Stimulated activated CD4-positive, alpha-beta T cell treated with anti-CD3 and anti-CD28 coated beads, TNF-alpha, amount 100 ng/mL, for 1 hour (primary cell): ENCODE measurements at places on chromosomes 2 and 18.

- peak; percentile 46 for DNase-seq
These were observed at the start of gene ADI1 for GRCh38 chr2:3519255-3520205. TSS of gene ADI1 (minus strand) at chr2:3519531. CDS start at chr2:3519487, 44 bp downstream.

DNA sequence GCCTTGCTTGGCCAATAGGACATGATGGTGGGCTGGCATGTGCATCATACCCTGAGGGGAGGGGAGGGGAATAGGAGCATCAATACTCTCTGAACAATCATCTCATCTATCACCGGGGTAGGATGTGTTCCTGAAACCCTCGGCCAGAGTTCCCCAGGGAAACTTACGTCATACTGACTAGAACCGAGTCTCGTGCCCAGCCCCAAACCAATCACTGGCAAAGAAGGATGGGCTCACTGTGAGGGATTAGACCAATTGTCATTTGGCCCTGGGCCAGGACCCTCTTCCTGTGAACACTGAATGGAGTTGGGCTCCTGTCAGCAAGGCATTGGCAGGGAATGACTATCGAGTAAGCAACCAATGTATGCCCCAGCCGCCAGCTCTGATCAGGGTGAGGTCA lies 261.5 kb downstream of the MYCN start:
- no peak for DNase-seq

GRCh38 chr2:128803222-128803621 lies 484.6 kb upstream of the HS6ST1 start:
- DNase-seq: no peak

GRCh38 chr2:215460682-215461382 lies 25.0 kb upstream of the FN1 start:
- no peak for DNase-seq

GRCh38 chr2:15112216-15112615 lies 448.9 kb downstream of the NBAS start:
- no peak for DNase-seq

GRCh38 chr18:42275138-42275535 lies 320.1 kb downstream of the PIK3C3 start:
- no peak for DNase-seq

DNA sequence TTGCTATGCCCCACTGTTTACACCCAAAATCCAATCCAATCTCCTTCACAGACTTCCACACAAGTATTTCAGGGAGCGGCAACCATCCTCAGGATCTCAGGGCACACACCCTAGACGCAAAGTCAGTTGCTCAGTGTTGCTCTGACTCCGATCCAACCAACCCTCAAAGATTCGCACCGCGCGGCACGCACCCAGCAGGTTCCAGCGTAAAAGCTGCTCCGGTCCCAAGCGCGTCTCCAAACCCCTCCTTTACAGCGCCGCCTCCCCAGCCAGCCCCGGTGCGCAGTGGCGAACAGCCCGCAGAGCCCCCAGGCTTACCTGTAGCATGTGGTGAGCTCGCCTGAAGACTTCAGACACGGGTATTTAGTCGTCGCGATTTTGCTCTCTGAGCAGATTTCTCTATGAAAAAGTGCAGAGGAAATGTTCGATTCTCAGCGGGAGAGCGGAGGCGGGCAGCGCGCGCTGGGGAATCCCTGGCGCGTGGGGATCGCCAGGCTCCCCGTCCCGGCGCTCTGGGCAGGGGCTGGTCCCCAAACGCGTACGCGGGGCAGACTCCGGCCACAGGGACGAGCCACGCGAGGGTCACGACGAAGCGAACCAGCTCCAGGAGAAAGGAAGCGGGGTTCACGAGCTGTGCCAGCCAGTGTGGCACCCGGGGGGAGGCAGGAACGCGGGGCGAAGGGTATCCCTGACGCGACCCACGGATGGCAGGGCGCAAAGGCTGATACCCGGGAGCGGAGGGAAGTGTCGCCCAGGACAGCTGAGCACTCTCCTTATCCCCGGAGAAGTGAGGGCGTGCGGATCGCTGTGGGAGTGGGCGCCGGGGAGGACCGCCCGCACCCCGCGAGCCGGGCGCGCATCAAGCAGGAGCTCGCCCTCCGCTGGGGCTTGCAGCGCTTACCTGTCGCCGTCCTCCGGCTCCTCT lies 650 bp downstream of the CCBE1 start:
- DNase-seq: no peak

DNA sequence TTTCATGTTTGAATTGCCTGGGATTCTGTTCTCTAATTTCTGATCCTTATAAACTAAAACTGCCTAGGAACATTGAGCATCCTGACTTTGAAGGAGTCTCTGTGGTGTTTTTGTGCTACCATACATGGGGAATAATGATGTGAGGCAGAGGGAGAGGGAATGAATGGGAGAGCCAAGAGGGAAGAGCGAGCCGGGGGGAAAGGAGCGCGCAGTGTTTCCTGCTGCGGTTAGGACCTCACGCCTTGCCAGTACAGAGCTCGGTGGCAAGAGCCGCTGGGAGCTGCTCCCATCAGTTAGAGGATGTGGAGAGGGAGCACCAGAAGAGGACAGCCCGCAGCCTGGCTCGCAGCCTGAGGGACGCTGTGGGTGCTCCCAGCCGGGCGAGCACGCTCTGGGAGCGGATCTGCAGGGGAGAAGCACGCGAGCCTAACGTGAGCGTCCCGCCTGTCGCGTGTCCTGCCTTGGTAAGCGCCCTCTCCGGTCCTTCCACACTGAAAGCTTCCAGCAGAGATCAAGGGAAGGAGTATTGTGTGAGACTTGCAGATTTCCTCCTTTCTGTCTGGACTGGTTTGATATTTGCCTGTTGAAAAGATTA lies 114.7 kb downstream of the FAM210A start:
- DNase-seq: no peak

DNA sequence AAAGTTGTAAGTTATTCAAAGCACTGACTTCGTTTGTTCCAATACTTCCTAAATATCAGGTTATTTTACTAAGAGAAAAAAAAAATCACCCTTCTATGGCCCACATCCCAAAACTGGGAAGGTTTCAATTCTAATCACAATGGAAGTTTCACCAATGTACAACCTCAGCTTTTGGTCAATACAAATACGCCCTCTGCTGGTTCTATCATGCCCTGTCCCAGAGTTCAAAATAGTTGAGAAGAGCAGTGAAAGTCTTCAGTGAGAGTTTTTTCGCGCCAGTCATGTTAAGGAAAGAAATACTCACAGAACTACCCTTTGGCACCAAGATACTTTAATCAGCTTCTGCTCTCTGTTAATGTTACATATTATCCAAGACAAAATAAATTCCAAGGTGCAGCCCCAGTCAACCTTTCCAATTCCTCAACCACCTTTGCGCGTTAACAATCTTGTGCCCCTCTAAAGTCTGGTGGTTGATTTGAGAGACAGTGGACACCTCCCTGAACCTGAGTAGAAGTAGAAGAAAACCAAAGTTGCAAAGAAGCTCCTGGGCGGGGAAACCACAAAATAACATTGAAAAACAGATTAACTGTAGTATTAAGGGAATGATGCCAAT lies 59.9 kb downstream of the SUMO1 start:
- DNase-seq: peak; percentile 3

- DNase-seq: no peak
These were observed 28.1 kb upstream of the PNPT1 start for GRCh38 chr2:55721596-55722215.

DNA sequence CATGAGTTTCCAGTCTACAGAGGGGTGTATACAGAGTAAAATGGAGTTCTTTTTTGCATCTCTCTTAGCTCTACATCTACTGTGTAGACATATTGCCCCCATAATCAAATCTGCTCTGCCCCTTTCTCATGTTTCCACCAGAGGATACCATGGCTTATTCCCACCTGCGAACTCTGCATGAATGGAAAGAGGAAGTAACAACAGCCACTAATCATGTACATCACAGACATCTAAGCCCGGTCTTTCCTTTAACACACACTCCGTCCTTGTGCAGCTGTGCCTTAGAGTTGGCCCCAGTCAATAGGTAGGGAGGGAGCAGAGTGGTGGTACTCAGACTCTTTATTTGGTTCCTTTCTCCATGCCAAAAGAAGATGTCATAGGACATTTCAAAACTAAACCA lies 147.3 kb upstream of the NRP2 start:
- no peak for DNase-seq
